GM23338 (cell line): ENCODE measurements at places on chromosomes 6 and 20. TPM values are rescaled to one million over a fixed set of nuclear protein-coding genes. Genes with fewer than 3 reads are reported as not detected.

Gene ZSCAN31
- total RNA-seq: 4.7 and 12.1 TPM in 2 replicates

Gene CST7
- total RNA-seq: not detected in 2 replicates

Gene PSMB8
- 16.5 and 20.2 TPM in 2 replicates for total RNA-seq

Gene AKIRIN2
- total RNA-seq: 57.4 and 62.1 TPM in 2 replicates

Gene ENPP5
- 10.6 and 13.0 TPM in 2 replicates for total RNA-seq

Gene RIMS4
- total RNA-seq: 34.5 and 39.7 TPM in 2 replicates

Gene PACRG
- 0.17 and 1.7 TPM in 2 replicates for total RNA-seq

Gene BPIFA1
- total RNA-seq: not detected in 2 replicates

Gene MPIG6B
- total RNA-seq: not detected in 2 replicates
